ENCODE measurements at places on chromosomes 7 and 10.

DNA sequence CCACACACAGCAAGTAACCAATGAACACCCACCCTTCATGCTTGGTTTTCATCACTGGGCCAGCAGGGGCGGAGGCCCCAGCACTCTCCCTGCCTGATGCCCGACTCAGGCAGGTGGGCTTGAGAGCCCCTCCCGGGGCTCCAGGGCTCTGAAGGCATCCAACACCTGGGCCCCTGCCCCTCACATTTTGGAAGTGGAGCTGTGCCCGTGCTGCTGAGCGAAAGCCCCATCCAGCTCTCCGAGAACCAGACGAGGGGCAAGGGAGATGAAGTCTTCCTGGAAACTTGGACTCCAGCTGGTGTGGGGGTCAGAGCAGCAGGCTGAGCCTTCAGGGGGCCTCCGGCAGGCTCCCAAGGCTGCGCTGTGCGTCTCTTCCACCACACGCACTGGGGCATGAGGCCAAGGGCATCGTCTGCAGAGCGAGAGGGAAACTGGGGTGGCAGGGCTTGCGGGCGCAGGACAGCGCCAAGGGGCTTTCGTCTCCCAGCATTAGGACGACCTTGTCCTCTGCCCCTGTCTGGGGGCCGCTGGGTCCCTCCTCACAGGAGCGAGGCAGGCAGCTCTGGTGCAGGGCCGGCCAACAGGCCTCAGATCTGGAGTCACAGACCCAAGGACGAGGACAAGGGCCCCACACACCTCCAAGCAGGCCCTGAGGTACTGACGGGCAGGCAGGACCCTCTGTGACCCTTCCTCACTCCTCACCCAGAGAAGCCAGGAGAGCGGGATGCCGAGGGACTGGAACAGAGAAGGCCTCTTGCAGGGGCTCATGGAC lies 108.3 kb upstream of the FAM20C start:
- no peak for DNase-seq

GRCh38 chr7:148540041-148540738 lies 50.4 kb upstream of the C7orf33 start:
- DNase-seq = no peak

- DNase-seq = no peak
Observed at GRCh38 chr7:70641882-70642281, 490.1 kb upstream of the GALNT17 start.

- no peak for DNase-seq
Observed at GRCh38 chr7:141133646-141134045, 59.8 kb downstream of the TMEM178B start.

DNA sequence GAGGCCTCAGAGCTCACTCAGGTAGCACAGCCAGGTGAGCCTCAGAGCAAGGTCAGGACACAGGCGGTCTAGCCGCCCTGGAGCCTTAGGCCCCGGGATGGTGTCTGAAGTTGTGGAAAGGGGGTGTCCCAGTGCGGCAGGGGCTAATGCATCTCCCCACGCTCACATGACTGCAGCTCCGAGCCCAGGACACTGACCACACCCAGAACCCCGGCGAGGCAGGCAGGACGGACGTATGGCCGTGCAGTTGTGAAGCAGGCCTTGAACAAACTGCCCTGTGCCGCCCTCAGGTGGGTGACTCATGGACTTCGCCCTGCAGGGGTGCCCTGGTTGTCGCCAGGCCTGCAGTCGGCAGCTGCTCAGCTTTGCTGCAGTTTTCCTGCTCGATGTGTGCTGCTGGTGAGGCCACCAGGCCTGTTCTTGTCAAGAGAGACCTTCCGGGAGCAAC lies 5.0 kb upstream of the PRKAR1B start:
- no peak for DNase-seq

GRCh38 chr7:87600130-87601124 lies at the start of gene ABCB1:
TSS of gene ABCB1 (minus strand) at chr7:87600884. CDS start at chr7:87600184, 700 bp downstream.
- DNase-seq = peak; percentile 31

DNA sequence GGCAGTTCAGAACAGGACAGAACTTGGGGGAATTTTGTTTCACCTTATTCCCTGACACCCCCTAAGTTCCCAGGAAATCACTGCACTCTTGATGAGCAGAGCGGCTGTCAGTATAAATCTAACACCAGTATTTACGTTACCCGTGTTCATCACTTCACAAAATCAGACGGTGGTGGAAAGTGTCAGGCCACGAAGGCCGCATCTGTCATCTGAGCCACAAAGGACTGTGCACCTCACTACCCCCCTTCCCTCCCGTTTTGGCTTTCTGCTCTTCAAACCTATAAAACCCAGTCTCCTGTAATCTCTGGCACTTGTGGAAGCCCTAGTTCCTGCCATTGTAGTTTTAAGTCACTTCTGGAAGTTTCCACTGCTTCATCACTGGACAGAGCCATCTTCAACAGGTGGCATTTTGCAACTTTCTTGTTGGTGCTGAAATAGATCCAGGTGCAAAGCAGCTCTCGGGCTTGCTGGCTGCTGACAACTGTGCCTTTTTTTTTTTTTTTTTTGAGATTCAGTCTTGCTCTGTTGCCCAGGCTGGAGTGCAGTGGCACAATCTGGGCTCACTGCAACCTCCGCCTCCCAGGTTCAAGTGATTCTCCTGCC lies 9.5 kb downstream of the ZFAND2A start:
- DNase-seq = no peak

DNA sequence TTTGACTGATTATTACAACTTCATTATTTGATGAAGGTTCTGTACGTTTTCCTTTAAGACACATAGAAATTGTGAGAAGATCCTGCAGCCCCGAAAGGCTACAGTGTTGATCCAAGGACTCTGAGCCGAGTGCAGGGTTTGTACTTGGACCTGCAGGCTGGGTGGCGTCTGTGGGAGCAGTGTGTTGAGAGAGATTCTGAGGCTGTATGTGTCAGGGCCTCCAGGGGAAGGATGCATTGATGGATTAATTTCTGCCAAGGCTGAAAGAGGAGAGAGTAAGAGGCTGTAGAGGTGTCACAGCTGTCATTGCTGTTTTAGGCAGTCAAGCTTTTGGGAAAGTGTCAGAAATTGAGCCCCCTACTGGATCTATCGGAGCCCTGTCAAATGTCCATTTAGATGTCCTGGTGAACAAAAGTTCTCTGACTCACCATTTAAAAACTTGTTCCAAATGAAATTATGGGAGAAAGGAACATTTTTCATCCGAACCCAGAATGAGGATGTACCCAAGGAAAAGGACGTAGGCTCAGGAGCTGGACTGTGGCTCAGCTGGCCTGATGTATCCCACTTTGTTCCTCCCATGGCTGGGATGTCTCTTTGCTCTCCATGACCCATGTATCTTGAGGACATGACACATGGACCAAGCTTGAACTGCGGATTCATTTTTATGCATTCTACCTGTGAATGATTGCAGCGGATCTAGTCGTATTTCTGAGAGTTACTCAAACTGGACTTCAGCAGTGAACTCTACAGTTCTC lies 102.2 kb downstream of the TCF7L2 start:
- no peak for DNase-seq

- no peak for DNase-seq
Observed at GRCh38 chr7:55258631-55259030, 106.5 kb upstream of the LANCL2 start.

DNA sequence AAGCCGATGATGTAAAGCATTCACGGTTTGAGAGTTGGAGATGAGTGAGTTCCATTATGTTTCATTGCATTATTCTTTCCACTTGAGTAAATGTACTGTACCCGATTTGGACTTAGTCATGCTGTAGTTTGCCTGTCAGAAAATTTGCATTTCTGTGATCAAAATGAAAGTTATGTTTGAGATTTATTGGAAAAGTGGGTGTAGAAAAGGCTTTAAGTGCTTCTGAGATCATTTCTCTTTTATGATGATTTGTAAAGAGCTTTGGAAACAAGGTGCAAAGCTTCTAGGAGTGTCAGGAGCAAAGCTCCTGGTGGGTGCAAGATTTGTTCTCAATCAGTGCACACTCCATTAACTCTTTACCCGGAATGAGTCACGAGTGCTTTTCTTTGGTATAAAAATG lies 204.1 kb upstream of the POM121L12 start:
- DNase-seq = no peak

GRCh38 chr7:12594122-12594897 lies 23.8 kb downstream of the SCIN start:
- no peak for DNase-seq

DNA sequence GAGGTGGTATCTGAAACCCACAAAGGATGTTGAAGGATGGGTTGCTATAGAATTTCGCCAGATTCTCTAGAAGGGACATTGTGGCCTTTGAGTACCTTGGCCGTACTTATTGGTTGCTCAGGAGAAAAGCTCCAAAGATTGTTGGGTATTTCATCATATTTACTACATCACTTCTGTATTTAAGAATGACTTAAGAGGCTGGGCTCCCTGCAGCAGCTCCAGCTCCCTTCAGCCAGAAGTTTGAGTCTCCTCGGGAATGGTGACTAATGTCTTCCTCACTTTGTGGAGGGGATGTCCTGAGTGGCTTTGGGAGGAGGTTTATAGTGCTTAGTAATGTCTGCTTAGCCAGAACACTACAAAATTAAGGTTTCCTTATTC lies 18.1 kb downstream of the MINDY4 start:
- DNase-seq = no peak

DNA sequence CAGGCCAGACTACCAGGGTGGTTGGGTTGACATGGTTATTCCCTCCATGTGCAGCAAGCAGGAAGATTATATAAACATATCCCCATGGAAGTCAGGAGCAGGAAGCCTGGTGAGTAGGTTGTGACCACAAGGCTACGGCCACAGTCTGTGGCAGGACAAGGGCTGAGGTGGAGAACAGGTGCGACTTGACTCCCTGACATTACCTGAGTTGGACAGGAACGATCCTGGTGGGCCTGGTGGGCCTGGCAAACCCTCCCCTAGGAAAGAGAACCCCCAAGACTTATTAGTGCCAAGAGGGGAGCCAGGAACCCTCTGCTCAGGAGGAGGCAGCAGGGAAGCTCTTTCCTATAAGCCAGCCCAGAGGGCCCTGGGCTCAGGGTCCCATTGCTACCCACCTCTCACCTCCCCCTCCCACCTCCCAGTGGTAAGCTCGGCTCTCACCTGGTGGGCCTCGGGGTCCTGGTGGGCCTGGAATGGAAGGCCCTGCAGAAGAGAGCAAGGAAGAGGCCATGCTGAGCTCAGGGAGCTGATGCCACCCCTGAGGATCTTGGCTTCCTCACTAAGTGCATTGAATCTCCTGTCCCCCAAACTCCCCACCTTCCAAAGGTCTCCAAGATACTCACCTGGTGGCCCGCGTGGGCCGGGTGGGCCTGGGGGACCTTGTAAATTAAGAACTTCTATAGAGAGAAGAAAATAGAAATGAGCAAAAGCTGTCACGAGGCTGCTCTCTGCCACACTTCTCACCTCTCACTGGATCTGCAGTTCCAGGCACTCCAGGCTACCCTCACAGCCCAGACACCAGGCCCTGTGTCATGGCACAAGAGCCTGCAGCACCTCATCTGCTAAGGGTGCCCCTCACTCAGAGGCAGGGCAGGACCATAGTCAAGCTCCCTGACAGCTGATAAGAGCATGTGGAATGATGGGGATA lies 44.6 kb downstream of the COL17A1 start:
- no peak for DNase-seq

- no peak for DNase-seq
Observed at GRCh38 chr10:62183442-62183841, 85.2 kb downstream of the RTKN2 start.

- no peak for DNase-seq
Observed at GRCh38 chr7:88396948-88397322, 90.2 kb upstream of the STEAP4 start.

GRCh38 chr7:22676385-22676784 lies 50.6 kb upstream of the IL6 start:
- DNase-seq = no peak

DNA sequence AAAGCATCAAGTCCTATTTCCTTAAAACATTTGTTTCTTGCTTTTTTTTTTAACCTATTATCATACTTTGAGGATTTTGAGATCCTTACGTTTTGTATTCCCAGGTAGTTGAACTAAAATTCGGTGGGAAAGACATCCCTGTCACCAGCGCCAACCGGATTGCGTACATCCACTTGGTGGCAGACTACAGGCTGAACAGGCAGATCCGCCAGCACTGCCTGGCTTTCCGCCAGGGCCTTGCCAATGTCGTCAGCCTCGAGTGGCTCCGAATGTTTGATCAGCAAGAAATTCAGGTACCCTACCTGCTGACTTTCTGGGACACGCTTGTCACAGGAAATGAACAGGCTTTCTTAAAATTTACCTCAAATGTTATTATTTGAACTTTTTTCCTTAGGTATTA lies 83.0 kb upstream of the DNAJB6 start:
- no peak for DNase-seq

DNA sequence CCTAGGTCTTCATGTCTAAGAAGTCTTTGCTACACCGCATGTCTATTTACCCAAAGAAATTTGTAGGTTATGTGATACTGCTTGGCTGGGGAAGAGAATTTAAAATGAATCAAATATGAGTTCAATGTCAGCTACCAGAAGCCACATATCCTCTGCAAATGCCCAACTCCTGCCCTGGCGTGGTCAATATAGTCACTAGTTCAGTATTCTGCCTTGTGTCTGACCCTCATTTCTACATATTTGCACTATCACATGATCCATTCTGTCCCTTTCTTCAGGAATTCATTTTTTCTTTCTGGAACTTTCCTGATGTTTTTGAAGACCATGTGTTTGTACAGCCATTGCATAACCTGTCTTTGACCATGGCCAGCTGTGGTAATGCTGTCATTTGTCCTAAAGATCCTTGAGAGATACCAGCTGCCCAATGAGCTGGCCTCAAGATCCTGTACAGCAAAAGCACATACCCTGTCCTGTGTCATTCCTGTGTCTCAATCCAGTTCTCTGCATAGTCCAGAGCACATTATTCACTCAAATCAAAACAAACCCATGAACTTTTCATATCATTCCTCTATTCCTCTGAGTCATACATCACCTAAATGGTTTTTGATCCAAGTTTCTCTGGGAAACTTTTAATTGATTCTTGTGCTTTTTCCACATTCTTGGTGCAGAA lies 524.5 kb downstream of the PARD3 start:
- DNase-seq = no peak

GRCh38 chr10:30151581-30152389 lies 92.4 kb upstream of the JCAD start:
- no peak for DNase-seq

DNA sequence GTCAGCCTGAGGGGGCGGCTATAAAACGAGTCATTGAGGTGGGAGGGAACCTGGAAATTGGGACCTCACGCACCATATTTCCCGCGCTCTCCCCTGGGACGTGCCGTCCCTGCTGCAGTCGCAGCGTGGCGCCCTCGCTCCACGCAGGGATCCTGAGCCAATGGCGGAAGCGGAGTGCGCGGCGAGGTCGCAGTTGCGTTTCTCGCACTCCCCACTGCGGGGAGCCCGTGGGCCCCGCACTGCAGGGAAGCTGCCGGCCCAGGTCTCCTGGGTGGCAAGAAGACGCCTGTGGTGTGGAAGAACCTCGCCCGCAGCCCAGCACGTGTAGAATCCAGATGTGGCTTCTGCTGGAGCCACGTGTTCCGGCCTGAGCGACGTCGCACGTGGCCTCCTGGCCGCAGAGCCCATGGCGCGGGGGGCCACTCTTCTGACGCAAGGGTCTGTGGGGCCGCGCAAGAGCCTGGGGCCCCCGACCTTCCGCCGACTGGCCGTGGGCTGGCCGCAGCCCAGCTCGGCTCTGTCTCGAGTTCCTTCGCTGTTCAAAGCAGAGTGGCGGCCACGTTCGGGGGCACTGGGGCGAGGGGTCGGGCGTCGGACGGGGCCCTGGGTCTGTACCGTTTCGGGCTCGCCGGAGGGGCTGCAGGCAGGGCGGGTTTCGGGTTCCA lies 26.4 kb downstream of the HIF1AN start:
- DNase-seq = peak; percentile 68

- peak; percentile 54 for DNase-seq
Observed at GRCh38 chr10:72083790-72084459, 4.4 kb downstream of the SPOCK2 start.

- DNase-seq = no peak
Observed at GRCh38 chr10:120400601-120401000, 56.4 kb upstream of the PLPP4 start.

GRCh38 chr7:104272767-104273384 lies 55.5 kb upstream of the LHFPL3 start:
- DNase-seq = no peak
